NCI-H526 treated with DMSO at 0.1 percent for 48 hours (cell line): ENCODE measurements at places on chromosomes 4 and X.

DNA sequence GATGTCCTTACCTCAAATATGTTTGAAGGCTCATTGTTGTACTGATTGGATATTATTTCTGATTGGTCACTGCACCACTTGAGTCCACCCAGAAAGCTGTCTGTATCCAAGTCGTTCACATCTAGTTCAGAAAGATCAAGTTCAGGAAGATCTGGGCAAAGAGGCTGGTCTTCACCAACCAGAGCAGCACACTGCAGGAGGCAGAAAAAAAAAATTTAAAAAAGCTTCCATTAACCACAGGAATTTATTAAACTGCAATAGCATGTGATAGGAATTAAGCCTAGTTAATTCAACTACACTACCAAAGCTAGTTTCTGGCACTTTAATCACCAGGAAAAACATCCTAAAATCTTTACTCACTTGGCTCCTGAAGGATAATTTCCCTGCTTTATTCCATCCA, 5.1 kb downstream of the PPARGC1A start:
- DNase-seq: no peak

DNA sequence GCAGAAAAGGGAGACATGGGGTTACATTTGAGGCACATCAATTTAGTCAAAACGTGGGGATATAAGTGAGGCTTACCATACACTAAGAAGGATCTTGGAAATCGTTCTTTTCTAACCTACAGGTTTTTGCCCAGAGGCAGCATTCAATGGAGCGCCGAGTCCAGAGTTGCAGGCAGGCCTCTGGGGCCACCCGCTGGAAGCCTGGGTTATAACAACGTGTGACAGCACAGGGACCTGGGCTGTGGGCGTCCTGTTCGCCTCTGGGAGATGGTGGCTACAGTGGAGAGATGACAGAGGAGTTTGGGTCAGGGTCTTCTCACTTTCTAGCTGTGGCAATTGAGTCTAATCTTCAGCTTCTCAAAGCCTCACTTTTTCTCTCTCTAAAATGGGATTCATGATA, 53.9 kb downstream of the ENPP6 start:
- peak; percentile 5 for DNase-seq

- no peak for DNase-seq
Observed at GRCh38 chrX:119690921-119691716, 1.8 kb downstream of the SEPTIN6 start.

DNA sequence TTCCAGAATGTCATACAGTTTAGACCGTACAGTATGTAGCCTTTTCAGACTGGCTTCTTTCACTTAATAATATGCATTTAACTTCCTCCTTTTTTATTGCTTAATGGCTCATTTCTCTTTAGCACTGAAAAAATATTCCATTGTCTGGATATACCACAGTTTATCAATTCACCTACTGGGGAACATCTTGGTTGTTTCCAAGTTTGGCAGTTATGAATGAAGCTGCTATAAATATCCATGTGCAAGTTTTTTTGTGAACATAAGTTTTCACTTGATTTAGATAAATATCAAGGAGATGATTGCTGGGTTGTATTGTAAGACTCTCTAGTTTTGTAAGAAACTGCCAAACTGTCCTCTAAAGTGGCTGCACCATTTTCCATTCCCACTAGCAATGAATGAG, 375.5 kb downstream of the PCDH18 start:
- no peak for DNase-seq

- no peak for DNase-seq
Observed at GRCh38 chrX:132257116-132257515, 37.9 kb upstream of the RAP2C start.

DNA sequence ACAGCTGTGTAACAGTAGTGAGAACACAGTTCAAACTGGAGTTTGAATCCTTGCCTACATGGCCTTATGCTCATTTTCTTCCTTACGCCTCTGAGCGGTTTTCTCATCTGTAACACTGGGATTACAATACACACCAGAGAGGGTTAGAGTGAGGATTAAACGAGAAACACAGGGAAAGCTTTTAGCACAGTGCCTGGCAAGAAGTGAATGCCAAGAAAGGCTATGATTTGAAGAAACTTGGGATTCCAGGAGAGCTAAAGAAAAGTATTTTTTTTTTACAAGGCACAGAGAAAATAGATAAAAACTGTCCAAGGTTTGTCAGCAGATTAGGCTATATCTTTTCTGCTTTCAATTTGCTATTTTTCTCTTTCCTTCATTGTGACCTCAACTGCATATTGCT, 246.4 kb downstream of the FBXW7 start:
- no peak for DNase-seq
